ENCODE measurements at places on chromosomes 2 and 18.
A peak's percentile ranks its signal among the peaks of the same experiment; 100 is the strongest.

DNA sequence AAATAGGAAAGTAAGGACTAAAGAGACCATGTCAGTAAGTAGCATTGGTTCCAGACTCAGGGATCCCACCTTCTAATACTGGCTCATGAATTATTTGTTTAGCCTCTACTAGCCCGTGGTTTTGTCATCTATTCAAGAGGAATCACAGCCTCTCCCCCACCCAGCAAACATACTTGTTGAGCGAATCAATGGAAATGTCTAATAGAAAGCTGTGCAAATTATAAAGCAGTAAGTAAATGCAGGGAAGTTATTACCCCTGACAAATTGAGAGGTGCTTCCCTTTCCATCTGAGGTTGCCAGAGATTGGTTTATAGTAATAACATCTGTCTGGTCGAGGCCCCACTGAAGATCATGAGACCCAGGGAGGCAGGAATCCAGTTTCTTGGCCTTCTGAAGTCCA is 219.3 kb upstream of the OSR1 start:
- DNase-seq, result peak; percentile 72

GRCh38 chr18:13051950-13052349 is 60.8 kb downstream of the CEP192 start:
- DNase-seq, result no peak

- DNase-seq, result peak; percentile 18
Observed at GRCh38 chr2:10811517-10811916, 1.1 kb downstream of the PDIA6 start.

DNA sequence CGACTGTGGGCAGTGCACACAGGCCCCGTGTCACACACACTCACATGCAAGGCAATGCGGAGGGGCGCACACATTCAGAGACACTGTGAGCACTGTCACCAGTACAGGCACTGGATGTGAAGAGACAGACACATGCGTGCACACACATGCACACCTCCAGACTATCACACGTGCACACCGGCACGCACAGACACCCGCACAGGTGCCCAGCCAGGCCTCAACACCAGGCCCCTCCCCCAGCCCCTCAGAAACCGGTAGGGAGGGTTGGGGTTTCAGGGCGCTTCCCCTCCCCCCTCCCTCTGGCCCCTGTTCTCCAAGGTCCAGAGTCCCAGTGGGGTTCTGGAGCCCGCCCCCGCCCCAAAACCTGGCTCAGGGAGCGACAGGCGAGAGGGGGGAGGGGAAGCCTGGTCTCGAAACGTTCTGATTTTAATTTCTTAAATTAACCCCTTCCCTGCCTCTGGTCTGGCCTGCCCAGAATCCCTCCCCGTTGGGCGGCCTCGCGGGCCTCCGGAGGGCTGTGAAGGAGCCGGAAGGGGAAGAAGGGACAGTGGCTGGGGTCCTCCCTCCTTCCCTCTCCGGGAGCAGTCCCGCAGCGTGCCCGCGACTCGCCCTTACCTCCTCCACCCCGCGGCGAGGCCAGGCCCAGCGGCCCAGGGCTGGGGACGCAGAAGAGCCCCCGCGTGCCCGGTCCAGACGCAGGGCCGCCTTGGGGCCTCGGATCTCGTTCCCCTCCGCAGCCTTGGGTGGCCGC is 558 bp downstream of the FBXO41 start:
- DNase-seq, result no peak

DNA sequence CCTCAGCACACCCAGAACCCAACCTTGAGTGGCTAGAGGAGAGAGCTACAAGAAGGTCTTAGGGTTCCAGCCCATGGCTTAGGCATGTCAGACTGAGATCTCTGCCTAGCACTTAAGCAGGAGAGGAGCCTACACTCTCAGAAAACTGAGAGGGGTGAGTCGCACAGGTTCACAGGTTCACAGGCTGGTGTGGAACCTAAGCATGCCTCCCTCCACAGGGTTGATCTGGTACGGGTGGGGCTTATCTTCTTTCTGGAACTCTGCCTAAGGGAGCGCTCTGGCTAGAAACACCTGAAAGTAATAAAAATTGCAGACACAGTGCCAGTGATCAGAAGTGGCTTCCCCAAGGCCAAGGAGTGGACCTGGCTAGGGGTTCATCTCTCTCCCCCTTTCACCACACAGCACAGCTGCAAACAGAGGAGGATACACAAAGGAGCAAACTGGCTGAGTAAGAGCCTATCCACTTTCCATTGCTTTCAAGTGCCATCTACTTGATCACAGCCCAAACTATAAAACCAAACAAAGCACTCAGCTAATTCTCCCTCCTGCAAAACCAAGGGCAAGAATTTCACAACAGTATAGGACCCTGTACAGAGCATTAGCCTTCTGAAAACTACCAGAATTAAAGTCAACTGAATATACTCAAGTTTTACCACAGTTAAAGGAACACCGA is 481.9 kb upstream of the SETBP1 start:
- DNase-seq, result no peak

DNA sequence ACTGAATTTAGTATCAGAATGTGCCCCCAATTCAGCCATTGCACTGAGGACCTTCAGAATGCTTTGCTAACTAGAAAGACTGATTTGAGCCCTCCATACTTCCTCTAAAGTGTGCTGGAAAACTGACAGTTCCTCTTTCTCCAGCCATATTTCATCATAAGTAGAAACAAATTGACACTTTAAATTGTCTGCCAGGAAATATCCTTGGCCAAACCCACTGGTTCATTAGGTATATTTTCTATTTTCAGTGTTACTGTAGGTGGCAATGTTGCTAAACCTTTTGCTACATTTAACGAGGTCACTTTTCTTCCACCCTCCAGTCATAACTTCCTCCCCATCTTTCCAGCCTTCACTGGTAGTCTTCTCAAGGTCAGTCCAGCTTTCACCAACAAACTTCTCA is 21.5 kb downstream of the SP5 start:
- DNase-seq, result no peak

- DNase-seq, result peak; percentile 56
Observed at GRCh38 chr2:17791121-17791816, 25.0 kb upstream of the MSGN1 start.

GRCh38 chr2:19843992-19844515 is 57.7 kb downstream of the TTC32 start:
- DNase-seq, result no peak

GRCh38 chr2:64157792-64158191 is 13.6 kb upstream of the PELI1 start:
- no peak for DNase-seq

- DNase-seq, result no peak
Observed at GRCh38 chr2:44573996-44574395, 212.2 kb downstream of the CAMKMT start.

GRCh38 chr2:220539481-220539880 is 912.1 kb downstream of the SLC4A3 start:
- DNase-seq, result no peak

GRCh38 chr2:221133941-221134340 is 438.2 kb downstream of the EPHA4 start:
- peak; percentile 68 for DNase-seq

DNA sequence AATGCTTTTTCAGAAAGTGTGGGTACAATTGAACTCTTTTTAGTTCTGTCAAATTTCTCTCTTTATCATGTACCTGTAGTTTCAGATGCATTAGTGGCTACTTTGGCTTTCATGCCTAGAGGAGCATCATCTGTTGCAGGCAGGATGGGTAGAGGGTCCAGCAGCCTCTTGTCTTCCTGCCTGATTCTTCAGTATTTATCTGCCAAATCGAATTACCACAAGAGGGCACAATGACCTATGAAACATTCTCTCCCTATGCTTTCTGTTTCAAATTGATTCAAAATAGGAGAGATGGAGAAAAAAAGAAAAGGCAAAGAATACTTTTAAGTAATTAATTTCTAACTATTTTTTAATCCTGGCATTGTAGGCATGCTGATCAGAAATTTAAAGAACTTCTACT is 477.2 kb downstream of the TRIB2 start:
- DNase-seq, result peak; percentile 12

DNA sequence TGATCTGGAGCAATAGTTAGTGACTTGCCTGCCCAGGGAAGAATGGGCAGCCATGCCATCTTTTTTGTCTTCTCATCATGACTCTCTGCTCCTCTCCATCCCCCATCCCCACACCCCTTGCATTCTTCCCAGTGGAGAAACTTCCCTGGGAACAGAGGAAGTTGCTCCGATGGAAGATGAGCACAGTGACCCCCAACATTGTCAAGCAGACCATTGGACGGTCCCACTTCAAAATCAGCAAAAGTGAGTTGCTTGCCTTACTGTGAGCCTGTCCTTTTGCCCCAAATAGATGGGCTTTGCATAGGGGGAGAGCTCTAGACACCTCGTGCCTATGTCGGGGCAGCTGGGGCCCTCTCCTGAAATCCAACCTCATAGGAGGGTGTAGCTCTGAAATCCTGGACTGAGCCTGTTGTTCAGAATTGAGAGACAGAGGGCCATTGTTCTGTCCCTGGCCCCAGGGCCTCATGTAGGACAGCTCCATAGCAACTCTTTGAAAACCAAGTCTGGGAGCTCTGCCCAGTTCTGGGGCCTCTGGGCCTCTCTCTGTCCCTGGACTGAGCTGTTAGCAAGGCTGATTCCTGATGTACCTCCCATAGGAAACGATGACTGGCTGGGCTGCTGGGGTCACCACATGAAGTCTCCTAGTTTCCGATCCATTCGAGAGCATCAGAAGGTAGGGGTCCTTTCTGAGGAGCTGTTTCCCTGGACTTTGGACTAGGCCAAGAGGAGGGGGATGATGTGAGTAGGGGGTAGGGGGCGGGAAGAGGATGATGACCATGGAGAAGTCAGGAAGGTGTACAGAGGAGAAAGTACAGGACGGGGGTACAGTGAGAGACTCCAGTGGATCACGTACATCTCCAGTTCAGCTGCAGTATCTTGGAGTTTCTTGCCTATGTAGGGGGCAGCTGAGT is 35.2 kb downstream of the TTLL4 start:
- no peak for DNase-seq

GRCh38 chr2:233290051-233290845 is 17.4 kb upstream of the SAG start:
- DNase-seq, result no peak

DNA sequence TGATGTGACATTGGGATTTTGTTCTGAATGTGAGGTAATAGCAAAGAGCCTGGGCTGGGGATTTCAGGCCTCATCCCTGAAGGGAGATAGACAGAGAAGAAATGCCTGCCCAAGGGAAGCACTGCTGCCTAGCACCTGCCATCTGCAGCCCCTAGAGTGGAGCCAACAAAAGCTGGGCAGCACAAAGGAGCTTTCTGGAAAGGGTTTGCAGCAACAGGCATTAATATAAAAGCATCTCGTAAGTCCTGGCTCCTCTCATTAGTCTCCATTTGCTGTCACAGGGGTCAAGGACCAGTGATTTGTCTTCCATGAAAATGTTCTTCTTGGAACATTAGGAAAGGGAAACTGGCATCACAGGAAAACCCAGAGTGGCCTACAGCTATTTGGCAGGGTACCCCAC is 157.2 kb upstream of the SLC14A2 start:
- DNase-seq, result no peak

DNA sequence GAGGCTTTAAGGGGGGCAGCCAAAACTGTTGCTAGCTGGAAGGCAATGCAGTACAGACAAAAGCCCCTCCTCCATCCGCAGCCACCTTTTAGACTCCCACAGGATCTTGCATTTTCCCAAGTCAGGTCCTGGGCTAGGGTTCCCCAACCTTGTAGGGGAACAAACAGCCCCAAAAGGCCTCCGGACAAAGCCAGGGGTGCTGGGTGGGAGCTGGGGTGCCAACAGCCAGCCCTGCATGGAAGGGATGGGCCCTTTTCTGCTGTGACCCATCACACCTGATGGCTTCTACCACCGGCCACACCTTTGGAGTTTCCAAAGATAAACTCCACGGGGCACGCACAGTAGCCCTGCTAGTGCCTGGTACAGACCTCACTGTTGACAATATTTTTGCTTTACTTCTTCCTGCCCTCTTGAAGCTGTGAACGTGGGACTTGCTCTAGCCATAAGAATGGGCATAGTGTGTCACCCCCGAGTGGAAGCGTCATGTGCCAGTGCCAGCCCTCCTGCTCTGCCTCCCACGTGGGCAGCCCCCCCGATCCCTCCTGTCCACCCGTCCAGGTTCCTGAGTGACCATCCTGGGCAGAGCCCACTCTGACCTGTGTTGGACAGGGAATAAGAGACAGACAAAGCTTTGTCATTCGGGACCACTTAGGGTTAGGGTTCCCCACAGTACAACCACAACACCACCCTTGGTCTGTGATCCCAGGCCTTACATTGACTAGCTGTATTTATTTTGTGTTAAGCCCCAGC is 18.8 kb downstream of the TUBB6 start:
- DNase-seq, result no peak

GRCh38 chr18:34909637-34910364 is 131.4 kb upstream of the MAPRE2 start:
- DNase-seq, result no peak

- no peak for DNase-seq
Observed at GRCh38 chr18:47248604-47249313, 2.7 kb downstream of the SKOR2 start.

DNA sequence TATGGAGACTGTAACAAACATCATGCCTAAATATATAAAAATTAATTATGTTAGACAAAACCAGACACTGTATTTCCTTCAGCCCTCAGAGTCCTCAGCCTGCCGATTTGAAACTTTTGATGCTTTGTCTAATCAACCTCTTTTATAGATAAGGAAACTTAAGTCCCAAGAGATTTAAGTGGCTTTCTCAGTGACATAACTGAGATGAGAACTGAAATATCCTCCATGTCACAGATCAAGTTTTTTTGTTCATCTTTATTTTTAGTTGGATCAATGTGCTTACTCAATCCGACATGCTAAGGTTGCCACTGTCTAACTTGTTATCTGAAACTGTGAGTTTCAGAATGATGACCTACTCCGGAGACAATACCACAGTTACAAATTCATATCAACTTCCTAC is 72.3 kb downstream of the BARD1 start:
- DNase-seq, result no peak

DNA sequence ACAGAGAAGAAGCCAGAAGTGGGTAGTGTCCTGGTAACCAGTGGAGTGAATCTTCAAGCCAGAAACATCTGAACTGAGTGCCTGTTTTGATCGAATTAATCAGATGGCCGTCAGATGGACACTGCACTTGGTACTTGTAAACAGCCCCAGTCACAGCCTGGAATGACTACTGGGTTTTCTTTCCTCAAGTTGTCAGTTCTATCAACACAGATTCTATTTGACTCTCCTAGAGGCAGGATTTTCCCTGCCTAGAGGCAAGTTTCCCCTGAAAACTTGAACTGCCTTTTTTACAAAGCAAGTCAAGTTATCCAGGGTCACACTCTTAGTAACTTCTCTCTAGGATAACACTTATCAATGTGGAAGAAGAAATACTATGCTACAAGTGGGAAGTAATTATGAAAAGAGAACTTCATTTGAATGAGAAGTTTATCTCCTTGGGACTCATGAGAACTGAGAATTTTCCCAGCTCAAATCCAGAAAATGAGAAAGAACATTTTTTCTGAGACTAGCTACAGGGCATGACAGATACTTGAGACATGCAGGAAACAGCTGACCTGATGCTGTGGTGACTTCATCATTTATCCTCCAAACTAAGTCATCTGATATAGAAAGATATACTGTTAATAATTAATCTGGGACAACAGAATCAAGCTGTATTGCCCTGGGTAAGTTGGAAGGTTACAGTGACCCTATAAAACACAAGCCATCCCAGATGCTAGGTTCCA is 36.0 kb downstream of the SULT1C2 start:
- DNase-seq, result peak; percentile 70

- DNase-seq, result no peak
Observed at GRCh38 chr2:168470320-168471162, 14.5 kb downstream of the CERS6 start.
